ENCODE measurements at places on chromosomes 12 and 14.

GRCh38 chr14:99986396-99986795 is 78.8 kb upstream of the EVL start:
- DNase-seq: no peak

DNA sequence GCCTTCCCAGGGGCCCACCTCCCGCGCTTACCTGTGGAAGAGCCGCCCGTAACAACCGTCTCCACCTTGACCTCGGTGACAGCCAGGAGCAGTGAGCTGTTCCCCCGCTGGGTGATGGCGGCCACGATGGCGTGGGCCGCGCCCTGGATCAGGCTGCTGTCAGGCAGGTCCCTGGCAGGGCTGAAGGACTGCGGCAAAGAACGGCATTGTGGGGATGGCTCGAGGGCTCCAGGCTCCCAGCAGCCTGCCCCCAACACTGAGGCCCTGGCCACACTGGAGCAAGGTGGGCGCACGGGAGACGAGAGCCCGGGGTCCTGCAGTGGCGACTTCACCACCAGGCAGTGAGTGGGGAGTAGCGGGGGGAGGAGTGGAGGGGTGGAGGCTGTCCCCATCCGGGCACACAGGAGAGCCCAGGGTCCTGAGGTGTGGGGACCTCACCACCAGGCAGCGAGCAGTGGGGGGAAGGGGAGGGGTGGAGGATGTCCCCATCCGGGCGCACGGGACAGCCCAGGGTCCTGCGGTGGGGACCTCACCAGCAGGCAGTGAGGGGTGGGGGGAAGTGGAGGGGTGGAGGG is 25.0 kb downstream of the JAG2 start:
- no peak for DNase-seq

GRCh38 chr14:68506645-68507419 is 286.0 kb downstream of the ZFP36L1 start:
- peak; percentile 91 for DNase-seq

DNA sequence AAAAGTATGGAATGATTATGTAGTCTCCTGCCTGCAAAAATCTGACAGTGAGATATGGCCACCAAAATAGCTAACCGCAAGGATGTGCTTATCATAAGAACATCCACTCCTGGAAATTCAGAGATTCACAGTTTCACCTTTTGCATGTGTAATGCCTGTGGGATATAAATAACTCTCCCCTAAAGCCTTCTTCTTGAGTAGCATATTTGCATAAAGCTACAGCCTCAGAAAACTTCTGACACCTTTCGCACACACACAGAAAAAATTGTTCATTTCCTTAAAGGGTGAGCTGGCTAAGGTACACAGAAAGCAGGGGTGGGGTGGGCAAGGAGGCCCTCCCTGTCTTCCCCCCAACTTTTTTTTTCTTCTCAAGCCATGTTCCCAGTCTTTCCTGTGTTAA is 3.1 kb upstream of the IGF1 start:
- no peak for DNase-seq

DNA sequence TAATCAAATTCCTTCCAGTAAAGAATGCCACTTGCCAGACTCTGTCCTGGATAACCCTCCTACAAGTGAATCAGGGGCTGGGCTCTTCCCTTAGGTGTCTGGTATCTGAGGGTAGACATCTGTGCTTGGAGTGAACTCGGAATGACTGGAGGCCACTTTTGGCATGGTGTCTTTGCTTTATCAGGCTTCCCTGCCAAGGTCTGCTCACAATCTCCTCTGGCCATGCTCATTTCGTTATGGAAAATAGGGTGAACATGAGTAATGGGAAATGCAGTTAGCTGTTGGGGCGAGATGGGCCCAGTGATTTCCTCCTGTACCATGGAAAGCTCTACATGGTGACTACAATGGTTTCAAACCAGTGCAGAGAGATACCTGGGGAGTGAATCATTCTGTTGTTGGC is 212.9 kb downstream of the NRXN3 start:
- no peak for DNase-seq

- DNase-seq: peak; percentile 92
These were observed 42.1 kb upstream of the LGR5 start for GRCh38 chr12:71397433-71397954.

DNA sequence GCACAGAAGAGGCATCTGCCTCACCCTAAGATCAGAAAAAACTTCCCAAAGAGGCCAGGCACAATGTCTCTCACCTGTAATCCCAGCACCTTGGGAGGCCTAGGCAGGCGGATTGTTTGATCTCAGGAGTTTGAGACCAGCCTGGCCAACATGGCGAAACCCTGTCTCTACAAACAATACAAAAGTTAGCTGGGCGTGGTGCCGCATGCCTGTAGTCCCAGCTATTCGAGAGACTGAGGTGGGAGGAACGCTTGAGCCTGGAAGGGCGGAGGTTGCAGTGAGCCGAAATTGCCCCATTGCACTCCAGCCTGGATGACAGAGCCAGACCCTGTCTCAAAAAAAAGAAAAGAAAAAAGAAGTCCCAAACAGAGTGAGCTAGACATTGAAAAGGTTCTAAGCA is 4.5 kb downstream of the ZBTB1 start:
- no peak for DNase-seq

DNA sequence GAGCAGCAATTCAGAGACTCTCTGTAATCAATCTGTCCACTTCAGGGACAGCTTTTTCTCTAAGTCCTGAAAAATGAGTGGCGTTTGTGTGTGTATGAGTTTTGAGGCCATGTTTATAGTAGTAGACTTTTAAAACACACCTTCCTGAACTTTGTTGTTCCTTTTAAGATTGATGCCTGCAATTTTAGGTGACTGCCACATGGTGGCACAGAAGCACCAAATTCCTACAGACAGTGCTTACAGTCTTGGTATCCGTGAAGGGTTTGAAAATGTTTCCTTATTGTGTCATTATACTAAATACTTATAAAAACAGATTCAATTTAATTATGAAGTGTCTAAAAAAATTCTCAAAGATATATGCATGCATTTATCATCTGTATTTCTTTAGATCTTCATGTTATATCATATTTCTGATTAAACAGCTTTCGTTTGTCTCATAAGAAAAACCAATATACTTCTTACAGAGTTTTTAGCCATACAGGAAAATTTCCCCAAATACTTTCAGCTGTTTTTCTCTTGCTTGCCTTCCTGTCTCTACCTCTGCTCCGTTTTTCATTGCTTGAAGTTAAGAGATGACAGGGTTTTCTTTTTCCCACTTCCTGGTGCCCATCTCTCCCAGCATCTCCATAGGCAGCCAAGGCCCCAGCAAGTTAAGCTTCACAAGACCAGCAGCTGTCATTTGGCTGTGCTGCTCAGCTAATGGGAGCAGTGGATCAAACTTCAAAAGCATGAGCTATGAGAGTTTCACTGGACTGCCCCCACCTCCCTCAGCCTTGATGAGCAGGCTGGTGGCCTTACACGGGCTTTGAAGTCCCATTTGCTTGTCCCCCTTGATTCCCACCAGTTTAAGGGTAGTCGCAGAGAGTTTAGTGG is 259.6 kb downstream of the AKAP6 start:
- DNase-seq: peak; percentile 77

- DNase-seq: peak; percentile 78
These were observed at the start of gene PTMS for GRCh38 chr12:6765634-6766581. Gene PTMS, plus strand, starts transcription at chr12:6766363. Its CDS starts 343 bp downstream, at chr12:6766706.

GRCh38 chr12:112577473-112578329 is 159.0 kb downstream of the PTPN11 start:
- DNase-seq: no peak

GRCh38 chr12:132351751-132352495 is 22.5 kb upstream of the GALNT9 start:
- no peak for DNase-seq

DNA sequence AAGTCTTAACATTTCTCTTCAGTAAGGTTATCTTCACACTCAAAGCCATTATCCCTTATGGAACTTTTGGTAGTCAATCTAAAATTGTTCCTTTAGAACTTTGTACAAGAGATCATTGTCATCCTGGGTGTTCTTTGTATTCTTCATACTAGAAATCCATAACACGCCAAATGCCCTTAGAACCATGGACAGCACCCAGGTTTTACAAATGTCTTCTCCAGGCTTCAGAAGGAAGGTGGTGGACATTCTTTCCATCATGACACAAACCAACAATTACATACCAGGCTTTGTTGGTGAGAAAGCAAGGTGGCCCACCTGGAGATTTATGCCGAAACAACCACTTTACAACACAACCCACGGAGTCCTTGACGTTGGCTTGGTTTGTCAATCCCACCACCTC is 365.6 kb upstream of the TBX3 start:
- peak; percentile 13 for DNase-seq

DNA sequence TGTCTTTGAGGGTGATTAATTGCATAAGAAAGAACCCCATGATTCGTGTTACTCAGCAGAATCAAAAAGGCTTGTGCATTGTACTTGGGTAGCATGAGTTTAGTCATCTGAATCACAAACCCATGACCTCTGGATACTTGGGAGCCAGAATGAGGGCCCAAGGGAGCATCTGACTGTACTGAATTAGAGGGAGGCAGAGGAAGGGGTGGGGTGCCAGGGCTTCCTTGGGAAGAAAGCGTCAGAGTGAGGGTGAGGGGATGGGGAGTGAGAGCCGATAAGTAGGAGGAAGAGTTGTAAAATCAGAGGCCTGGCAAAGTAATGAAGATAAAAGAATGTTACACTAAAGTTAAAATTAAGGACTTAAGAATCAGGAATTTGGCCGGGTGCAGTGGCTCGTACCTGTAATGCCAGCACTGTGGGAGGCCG is 29.8 kb downstream of the GPRC5D start:
- DNase-seq: peak; percentile 16

DNA sequence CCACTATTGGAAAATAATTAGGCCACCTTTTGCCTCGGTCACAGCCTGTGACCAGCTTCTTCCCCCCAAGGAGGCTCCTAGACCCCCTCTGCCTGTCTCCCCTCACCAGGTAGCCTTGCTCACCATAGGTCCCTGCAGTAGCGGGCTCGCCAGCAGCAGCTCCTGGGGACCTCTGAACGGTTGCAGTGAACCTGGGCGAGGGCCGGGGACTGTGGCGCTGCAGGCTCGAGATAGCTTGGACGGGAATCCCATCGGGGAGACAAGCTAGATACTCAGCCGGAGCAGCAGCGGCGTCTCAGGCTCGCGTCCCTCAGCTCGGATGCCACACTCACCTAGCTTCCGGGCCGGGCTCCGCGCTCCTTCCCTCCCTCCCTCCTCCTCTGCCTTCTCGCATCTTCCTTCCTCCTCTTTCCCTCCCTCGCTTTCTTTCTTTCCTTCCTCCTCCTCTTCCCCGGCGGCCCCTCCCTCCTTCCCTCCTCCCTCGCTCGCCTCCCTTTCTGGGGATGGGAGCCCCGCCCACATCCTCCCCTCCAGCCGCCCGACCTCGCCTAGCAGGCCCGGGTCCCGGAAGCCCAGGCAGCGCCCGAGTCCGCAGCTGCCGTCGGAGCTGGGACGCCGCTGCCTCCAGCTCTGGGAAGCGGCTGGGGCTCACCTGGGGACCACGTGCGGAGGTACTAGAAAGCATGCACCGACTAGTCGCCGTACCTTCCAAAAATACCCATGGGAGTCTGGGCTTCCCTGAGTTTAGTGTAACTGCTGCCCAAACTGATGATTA is at the start of gene BMP4:
Gene BMP4, minus strand, starts transcription at position 399 of the 775 bp plus-strand sequence. CDS start 4,603 bp downstream, outside the sequence.
- no peak for DNase-seq

DNA sequence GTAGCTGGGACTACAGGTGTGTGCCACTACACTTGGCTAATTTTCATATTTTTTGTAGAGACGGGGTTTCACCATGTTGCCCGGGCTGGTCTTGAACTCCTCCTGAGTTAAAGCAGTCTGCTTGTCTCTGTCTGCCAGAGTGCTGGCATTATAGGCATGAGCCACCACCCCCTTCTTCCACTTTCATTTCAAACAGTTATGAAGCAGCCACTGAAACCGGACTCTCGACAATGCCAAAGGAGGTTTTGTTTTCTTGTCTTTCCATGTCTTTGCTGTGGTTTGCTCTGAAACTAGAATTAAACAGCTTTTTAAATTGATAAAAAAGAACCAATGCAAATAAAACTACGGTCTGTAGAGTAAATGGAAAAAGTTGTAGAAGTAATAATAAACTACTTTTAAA is 30.4 kb downstream of the RAP1B start:
- no peak for DNase-seq

GRCh38 chr12:89999699-90000505 is 291.3 kb upstream of the ATP2B1 start:
- DNase-seq: no peak

GRCh38 chr14:24677956-24678355 is 44.0 kb upstream of the GZMB start:
- DNase-seq: no peak

- DNase-seq: no peak
These were observed 57.7 kb upstream of the SAV1 start for GRCh38 chr14:50725761-50726160.

DNA sequence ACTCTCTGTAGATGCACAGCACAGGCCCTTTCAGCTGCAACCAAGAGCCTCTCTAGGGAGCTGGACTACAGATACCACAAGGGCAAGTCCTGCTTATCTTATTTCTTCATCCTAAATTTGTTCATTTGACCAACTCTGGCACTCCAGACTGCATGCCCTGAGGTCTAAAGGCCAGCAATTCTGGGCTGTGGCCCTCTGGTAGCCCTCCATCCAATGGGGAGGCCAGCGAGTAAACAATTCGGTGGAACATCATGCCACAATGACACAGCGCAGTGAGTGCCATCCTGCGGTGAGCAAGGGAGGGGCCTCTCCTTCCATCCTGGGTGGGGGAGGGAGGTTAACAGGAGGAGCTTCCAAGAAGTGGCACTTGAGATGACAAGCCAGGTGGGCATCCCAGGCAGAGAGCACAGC is 652 bp upstream of the SELPLG start:
- peak; percentile 41 for DNase-seq

GRCh38 chr12:50062728-50063460 is 5.5 kb downstream of the ASIC1 start:
- DNase-seq: no peak

GRCh38 chr12:32489070-32489469 is 89.7 kb downstream of the FGD4 start:
- no peak for DNase-seq

DNA sequence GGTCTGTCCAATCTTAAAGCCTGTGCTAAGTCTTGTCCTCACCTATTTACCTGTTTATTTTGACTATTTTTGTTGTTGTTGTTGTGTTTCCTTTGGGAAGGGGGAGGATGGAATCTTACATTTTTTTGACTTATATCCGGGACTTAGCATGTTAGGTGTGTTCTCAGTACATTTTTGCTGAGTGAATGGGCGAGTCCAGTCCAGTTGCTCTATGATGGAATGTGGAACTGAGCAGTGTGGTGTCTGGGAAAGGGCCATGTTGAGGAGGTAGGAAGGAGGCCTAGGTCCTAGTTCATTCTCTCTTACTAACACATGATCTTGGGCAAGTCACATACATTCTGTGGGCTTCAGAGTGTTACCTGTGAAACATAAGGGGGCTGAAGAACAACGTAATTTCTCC is 80.9 kb upstream of the SLC38A2 start:
- DNase-seq: peak; percentile 35

DNA sequence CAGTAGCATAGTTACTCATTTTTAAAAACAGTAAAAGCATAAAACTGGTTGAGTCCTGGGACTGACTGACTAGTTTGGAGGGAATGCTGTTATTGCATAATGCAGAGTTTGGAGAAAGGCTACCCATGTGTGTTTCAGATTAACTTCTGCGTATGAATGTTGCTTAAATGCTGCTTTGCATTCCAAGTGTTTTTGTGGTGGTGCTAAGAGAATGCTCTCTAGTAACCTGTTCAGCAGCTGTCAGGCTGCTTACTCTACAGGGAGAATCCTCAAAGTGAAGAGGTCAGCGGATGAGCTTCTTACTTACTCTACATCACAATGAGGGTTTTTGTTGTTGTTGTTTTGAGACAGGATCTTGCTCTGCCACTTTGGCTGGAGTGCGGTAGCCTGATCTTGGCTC is 4.3 kb downstream of the DLST start:
- no peak for DNase-seq
